Upper lobe of left lung (tissue), 6 donors: ENCODE measurements at places on chromosomes 13 and 19. TPM values are rescaled to one million over a fixed set of nuclear protein-coding genes. Genes with fewer than 3 reads are reported as not detected.

GRCh38 chr19:23321953-23322549 lies 71.9 kb upstream of the ZNF724 start:
- DNase-seq, result no peak

- DNase-seq, result no peak
Measured at GRCh38 chr19:43880483-43880882, 53.4 kb downstream of the ZNF283 start.

GRCh38 chr13:37878921-37879320 lies 9.3 kb upstream of the TRPC4 start:
- no peak for DNase-seq

CDC42EP5 gene
- 26.7 TPM for total RNA-seq

ZNF440 gene
- total RNA-seq, result 16.1 TPM
